Activated CD8-positive, alpha-beta memory T cell treated with anti-CD3 and anti-CD28 coated beads for 1 hour (primary cell): ENCODE measurements at places on chromosomes 2 and 18.

- no peak for DNase-seq
Observed at GRCh38 chr2:153287109-153287801, 191.3 kb downstream of the RPRM start.

- DNase-seq: no peak
Observed at GRCh38 chr2:101827246-101827645, 129.7 kb downstream of the MAP4K4 start.

DNA sequence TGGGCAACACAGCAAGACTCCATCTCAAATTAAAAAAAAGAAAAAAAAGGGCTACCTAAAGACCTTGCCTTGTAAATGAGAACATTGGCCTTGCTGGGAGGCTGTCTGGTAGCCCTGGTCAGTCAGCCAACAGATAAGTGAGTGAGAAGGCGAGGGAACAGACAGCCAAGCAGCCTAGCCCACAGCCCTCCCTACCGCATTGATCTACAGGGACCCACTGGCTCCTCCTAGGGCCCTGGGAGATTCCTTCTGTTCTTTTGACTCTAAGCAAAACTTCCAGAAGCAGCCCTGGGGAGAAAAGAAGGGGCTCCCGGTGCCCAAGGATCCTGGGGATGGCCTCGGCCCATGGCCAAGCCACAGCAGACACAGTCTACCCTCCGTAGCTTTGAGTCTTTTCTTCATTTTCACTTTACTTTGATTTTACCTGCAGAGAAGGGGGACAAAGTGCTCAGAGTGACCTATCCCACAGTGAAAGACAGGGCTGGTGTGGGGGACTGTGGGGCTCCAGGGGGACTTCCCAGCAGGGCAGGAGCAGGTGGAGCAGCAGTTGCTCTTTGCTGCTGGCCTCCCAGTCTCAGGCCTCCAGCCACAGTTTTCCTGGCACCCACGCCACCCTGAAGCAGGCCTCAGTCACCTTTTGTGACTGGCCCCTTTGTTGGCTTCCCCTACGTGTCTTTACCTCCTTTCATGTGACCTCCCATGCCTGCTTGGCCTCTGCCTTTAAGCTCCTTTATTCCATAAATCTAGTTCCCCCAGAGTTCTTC lies 5.1 kb downstream of the CEP68 start:
- no peak for DNase-seq

DNA sequence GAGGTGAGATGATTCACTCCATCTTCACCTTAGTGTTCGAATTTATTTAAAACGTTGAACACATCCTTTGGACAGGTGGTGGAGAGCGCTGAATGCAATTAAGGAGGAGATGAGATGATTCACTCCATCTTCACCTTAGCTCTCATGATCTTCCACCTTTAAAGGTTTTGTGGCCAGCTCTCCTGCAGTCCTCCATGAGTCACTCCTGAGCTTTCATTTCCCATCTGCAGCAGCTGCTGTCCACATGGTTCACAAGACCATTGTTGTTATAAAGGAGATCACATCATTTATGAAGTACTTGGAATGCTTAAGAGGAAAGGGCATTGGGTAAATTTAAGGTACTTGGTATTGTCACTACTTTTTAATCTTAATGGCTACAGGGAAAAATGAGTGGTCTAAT lies 298.5 kb downstream of the PAX3 start:
- DNase-seq: no peak

DNA sequence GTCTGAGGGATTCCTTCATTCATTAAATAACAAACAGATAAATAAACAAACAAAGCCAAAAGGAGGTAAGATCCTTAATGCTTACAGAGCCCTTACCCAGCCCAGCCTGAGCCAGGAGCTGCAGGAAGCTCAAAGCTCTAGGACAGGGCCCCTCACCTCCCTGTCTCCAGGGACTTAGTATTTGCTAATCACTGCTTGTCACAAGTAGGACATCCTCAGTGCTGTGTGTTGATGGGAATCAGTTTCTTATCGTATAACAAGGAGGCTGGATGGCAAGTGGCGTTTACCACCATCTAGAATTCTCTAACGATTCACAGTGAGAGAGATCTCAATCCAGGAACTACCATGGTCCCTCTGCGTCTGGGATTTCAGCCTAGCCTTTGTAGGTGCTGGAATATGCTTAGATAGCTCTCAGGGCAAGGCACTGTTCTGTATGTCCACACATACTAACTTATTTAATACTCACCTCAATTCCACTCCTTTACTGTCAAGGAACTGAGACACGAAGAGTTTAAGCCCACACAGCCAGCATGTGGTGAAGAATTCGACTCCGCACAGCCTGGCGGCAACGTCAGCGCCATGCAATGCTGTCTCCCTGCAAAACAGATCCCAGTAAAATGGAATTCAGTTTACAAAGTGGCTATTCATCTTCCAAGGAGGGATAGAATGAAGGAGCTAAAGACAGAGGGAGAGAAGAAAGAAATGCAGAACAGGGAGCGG lies 164.8 kb downstream of the MYCN start:
- no peak for DNase-seq

DNA sequence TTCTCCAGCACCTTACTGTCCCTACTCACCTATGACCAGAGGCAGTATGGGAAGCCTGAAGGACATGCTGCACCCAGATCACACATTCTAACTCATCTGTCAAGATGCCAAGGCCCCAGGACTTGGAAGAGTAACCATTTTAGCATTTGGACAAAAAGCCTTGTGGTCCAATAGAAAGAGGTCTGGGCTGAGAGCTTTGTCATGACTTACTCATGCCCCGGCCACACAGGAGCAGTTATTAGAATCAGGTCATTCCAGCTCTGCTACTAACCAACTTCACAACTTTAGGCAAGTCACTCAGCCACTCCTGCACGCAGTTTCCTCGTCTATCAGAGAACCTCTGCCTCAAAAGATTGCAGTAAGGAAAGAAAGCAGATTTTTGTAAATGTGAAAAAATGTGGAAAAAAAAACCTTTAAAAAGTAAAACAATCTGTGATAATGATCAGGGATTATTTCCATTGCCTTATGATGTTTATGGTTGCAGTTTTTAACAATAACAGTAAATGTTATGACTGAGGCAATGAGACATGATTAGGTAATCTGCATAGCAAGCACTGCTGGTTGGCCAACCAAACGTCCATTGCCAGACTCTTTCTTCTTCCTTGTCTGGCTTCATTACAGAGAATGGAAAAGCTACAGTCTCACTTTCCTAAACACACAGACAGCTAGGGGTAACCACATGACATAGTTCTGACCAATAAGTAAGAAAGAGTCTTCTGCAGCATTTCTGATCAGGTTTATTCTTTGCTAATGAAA lies 255.4 kb upstream of the CHAC2 start:
- no peak for DNase-seq

- no peak for DNase-seq
Observed at GRCh38 chr2:220064111-220065030, 436.9 kb downstream of the SLC4A3 start.

GRCh38 chr18:22796113-22796512 lies 137.0 kb upstream of the RBBP8 start:
- no peak for DNase-seq

DNA sequence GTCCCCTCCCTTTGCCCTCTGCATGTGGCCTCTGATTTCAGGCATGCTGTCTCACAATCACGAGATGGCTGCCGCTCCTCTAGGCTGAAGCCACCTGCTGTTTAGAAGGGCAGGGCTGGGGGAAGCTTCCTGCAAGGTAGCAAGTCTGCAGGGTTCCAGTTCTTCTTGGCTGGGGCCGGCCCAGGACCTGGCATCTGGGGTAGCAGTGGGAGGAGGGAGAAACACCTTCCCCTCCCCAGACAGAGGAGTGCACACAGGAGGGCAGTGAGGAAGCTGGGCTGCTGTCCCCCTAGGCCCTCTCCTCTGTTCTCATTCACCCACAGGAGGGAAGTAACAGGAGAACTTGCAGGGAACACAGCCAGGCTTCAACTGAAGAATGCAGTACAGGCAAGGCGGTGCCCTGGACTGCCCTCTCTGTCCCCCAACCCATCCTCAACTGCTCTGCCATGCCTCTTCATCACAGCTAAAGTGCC lies 345.9 kb upstream of the HS6ST1 start:
- no peak for DNase-seq

- no peak for DNase-seq
Observed at GRCh38 chr2:151953467-151953866, 125.2 kb upstream of the ARL5A start.

DNA sequence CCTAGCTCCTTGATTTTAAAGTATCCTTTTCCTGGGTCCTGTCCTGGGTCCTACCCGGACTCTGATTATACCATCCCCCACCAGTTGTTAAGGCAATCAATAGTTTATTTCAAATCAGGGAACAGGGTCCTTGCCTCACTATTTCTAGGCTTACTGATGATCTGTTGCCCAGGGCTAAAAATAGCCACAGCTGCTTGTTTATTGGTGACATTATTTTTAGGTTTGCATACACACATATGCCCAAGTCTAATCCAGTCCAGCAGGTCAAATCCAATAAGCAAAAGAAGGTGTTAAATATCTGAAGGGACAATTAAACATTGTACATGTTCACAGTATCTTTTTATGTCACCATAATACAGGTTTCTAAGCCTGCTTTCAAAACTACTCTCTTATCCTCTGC lies 66.0 kb downstream of the RAB10 start:
- no peak for DNase-seq

- DNase-seq: no peak
Observed at GRCh38 chr2:104866122-104866864, 12.4 kb downstream of the POU3F3 start.

GRCh38 chr2:31253356-31254131 lies 19.6 kb downstream of the EHD3 start:
- DNase-seq: no peak

GRCh38 chr2:178043266-178043665 lies 29.3 kb downstream of the PDE11A start:
- no peak for DNase-seq

GRCh38 chr2:109087055-109087663 lies 41.8 kb upstream of the SH3RF3 start:
- no peak for DNase-seq

GRCh38 chr2:38578832-38579231 lies 23.9 kb downstream of the HNRNPLL start:
- DNase-seq: no peak

DNA sequence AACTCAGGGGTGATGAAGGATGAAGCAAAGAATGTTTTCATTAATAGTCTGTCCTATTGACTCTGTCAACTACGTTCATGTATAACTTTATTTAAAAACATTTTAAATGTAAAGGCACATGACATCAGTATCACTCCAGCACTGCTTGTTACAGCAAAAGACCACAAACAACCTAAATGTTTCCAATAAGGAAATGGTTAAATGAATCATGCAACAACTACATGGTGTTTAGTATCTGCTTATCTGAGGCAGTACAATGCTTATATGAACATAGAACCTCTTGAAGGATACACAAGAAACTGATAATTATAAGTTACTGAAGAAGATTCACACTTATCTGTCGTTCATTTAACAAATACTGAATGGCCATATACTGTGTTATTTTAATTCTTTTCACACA lies 8.4 kb downstream of the BARD1 start:
- DNase-seq: no peak

DNA sequence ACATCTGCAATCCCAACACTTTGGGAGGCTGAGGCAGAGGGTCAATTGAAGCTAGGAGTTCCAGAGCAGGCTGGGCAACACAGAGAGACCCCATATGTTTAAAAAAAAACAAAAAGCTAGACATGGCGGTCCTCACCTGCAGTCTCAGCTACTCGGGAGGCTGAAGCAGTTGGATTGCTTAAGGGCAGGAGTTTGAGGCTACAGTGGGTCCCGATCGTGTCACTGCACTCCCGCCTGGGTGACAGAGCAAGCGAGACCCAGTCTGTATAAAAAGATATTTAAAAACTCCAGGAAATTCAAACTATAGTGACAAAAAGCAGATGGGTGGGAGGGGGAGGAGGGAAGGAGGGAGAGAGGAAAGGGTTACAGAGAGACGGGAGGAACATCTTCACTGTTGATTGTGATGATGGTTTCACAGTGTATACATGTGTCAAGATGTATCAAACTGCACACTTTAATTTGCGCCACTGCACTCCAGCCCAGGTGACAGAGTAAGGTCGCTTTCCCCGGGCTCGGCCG lies 942 bp upstream of the ZNF236 start:
- no peak for DNase-seq

GRCh38 chr2:183260527-183260926 lies 136.3 kb downstream of the NUP35 start:
- DNase-seq: no peak

DNA sequence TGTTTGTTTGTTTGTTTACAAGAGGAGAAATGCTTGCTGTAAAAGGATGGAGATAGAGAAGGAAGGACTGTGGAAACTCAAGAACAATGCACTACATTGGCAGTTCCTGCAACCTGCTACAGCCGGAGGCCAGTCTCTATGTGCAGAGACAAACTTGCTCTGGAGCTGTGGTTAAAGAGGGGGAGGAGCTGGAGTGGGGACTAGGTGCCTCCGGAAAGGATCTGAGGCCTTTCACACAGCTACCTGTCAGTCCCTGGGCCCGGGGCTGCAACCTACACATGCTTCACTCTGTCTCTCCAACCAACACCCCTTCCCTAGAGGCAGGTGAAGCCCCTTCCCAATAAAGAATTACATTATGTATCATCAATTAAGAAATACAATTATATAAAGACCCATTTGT lies 1234.0 kb upstream of the ZEB2 start:
- no peak for DNase-seq

DNA sequence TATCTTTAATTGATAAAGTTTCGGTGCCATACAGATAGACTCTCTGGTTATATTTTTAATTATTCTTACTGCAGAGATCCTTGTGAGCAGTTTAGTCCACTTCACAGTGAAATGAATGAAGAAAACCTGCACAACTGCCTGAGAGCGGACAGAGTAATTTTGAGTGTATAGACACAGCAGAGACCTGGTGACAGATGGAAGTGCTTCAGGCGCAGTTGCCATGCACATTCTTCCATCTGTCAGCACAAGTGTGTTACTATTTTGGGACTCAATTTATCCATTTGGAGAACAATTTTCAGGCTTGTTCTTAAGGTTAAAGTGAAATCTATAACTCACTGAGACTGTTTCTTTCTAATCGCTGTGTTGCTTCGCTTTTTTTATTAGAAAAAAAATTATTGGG lies 147.8 kb upstream of the SPHKAP start:
- DNase-seq: no peak
